ENCODE measurements at places on chromosomes 1 and 21.
A peak's percentile ranks its signal among the peaks of the same experiment; 100 is the strongest.

DNA sequence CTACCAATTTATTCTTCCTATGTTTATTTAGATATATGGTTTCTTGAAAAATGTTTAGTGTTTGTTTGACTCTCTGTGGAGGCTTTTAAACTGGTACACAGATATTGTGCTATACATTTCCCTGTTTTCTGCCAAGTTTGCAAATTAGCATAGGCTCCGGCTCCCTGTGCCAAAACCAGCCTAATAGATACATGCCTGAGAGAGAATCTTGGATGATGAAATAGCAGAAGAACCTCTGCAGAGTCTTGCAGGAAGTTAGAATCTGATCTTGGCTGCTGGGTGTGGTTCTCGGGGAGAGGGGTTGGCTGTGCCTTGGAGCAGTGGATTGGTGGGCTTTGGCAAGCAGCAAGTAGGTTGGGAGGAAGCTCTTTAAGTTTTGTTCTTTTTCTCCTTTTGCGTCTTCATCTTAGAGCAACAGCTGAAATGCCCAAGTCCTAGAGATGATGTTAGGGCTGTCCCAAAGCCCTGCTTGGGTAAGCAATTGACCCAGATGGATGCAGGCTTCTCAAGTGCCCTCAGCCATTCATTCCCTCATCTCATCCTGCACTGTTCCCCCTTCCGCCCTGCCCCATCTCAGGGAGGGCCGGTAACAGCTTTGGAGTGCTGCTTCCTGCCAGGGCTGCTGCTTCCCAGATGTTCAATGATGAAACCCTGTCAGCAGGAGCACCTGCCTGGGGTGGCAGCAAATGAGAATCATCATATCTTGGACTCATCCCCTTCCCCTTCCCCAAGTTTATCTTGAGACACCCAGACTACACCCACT lies 9.3 kb downstream of the PLA2G2A start:
- no peak for DNase-seq

GRCh38 chr1:47847763-47848162 lies 149.4 kb downstream of the TRABD2B start:
- no peak for DNase-seq

GRCh38 chr1:26922431-26922729 lies 837 bp downstream of the NUDC start:
- no peak for DNase-seq

DNA sequence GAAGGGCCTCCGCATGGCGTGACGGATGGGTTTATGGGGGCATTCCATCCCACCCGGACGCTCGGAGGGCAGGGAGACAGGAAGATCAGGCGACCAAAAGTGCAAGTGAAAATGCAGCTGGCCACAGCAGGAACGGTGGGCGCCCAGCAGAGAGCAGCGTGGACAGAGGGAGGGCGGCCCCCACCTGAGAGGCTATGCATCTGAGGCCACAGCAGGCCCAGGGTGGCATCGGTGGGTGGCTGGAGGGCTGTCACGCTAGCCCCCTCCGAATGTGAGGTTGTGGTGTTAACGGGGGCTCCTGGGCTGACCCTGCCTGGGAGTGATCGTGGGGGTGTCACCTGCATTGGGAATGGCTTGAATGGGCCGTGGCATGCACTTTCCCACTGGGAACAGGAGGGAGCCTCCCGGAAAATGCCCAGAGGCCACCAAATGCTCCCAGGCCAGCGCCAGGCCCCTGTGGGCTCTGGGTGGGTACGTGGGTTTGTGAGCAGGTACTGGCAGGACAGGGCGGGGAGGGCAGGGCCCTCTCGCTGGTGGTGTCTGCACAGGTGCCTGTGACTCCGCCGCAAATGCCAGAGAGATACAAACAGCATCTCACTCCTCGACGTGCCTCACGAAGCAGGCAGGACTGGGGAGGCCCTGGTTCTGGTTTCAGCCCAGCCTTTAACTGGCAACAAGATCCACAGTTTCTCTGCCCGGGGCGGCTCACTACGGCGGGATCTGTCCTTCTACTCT lies 172.8 kb downstream of the PRDM16 start:
- DNase-seq, result no peak

DNA sequence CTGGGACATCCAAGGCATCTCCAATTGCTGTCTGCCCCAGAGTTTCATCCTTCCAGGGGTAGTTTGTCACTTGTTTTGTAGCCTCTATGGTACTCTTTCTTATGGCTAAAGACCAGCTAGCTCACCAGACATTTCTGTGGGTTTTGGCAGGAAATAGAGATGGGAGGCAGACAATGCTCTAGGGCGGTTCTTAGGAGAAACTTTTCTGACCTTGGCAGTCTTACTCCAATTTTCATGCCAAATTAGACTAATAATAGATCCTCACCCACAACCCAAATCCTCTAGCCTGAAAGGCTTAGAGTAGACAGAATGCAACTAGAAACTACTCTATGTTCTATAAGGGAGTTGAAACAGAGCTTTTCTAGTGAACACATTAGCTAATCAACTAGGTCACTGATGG lies 69.8 kb downstream of the LRIG2 start:
- DNase-seq, result no peak

- DNase-seq, result no peak
These were observed 12.1 kb downstream of the TRAPPC3 start for GRCh38 chr1:36137226-36137625.

DNA sequence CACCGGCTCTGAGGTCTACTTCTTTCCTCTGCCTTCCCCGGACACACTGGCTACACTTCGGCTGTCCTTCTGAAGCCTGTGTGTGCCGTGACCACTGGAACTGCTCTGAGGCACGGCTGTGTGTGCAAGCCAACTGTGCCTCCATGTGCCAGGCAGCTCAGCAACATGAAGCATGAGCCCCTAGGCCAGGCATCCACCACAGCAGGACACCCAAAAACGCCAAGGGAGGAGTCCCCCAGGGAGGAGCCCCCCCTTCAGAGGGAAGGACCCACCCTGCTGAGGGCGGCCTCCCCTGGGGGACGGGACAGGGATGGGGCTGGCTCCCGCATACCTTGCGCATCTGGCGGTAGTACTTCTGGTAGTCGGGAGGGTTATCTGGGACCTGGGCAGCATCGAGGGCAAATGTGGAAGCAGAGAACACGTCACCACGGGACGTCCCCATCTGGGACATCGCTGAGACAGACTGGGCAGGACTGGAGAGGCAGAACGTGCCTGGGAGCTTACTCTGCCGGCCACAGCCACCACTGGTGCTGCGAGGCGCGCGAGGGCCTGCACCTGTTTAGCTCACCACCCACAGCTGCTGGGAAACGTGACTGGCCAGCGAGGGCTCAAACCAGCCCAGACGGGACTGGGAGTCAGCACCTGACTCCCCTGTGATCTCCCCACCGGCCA lies 20.5 kb downstream of the LSS start:
- no peak for DNase-seq

DNA sequence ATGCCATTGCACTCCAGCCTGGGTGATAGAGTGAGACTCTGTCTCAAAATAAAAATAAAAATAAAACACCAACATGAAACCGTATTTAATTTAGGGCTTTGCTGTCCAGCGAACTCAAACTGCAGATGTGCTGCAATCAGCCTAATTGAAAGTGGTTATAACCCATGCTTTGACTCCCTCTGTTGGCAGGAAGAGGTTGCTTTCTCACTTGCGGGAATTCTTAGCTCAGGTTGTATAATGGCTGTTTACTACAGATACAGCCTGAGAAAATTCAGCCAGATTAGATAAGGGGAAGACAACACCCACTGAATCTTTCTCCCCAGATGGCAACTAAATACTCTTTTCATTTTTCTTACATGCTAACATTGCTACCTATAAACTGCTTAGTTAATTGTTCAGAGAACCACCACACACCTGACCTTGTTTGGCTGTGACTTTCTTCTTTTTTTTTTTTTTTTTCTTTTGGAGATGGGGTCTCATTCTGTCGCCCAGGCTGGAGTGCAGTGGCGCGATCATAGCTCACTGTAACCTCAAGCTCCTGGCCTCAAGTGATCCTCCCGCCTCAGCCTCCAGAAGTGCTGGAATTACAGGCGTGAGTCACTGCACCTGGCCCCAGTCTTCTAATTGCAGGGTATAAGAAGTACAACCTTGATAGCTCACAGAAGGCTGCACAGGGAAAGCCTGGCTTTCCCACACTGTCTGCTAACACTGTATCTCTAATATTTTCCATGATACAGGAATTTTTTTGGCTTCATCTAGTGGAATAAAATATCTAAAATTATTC lies 34.6 kb downstream of the DNTTIP2 start:
- DNase-seq, result peak; percentile 64

DNA sequence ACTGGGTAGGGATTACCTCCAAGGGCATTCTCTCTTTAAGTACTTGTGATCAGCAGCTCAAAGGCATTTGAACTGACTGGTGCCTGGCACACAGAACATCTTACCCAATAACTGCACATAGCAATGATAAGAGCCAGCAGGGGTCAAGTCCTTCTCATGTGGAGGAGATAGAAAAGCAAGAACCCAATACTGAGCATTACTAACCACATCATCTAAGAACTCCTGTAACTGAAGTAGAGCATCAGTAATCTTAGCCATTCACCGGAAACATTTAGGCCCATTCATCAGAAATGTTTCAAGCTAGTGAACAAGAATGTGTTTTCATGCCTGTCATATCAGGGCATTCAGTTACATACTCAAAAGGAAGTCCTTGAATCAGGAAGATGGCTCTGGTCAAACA lies 33.6 kb upstream of the THEM4 start:
- DNase-seq, result no peak

- DNase-seq, result no peak
These were observed 39.0 kb upstream of the USH2A start for GRCh38 chr1:216462066-216462775.

GRCh38 chr1:63230722-63231121 lies 91.6 kb upstream of the FOXD3 start:
- DNase-seq, result no peak

DNA sequence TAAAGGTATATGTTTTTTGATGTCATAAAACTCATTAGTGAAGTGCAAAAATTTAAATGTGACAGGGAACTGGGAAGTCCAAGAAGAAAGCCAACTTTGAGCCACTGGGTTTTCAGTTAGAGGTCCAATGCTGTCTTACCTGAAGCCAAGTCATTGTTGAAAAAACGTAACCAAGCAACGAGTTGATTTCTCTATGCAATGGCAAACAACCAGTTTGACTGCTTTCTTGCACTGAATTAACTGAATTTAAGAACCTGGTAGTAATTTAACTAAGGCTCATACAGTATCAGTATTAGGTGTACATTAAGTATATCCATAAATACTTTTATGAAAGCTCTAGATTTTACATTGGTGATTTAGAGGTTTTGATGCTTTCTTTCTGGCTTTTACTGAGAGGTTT lies 20.2 kb upstream of the S1PR1 start:
- peak; percentile 36 for DNase-seq

GRCh38 chr1:110083866-110084226 lies 13.4 kb upstream of the ALX3 start:
- no peak for DNase-seq

- no peak for DNase-seq
These were observed 14.5 kb downstream of the PATJ start for GRCh38 chr1:61756773-61757172.

GRCh38 chr1:13540866-13541265 lies 27.1 kb upstream of the LRRC38 start:
- no peak for DNase-seq

DNA sequence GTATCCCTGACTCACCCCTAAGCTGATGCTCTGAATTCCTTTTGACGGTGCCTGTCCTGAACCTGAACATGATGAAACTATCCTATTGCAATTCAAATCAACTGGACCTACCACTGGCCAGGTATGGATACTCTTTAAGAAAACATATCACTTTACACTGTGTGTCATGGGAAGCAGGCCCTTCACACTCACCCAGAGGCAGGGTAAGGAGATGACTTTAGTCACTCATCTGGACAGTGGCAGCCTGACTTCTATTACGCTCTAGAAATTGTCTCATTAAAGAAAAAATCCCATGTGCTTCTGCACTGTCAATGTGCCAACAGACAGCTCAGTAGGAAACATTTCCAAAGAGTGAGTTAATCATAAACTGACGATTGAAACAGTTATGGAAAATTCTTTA lies 94.3 kb downstream of the VAV3 start:
- DNase-seq, result no peak

GRCh38 chr1:153698020-153698922 lies 19.8 kb downstream of the NPR1 start:
- DNase-seq, result no peak

- DNase-seq, result no peak
These were observed 9.0 kb downstream of the MGST3 start for GRCh38 chr1:165639821-165640623.

GRCh38 chr1:23369335-23370013 lies at the start of gene ZNF436:
Gene ZNF436 (minus strand): TSS chr1:23369836. CDS start chr1:23368005, 1,831 bp downstream.
- peak; percentile 25 for DNase-seq

DNA sequence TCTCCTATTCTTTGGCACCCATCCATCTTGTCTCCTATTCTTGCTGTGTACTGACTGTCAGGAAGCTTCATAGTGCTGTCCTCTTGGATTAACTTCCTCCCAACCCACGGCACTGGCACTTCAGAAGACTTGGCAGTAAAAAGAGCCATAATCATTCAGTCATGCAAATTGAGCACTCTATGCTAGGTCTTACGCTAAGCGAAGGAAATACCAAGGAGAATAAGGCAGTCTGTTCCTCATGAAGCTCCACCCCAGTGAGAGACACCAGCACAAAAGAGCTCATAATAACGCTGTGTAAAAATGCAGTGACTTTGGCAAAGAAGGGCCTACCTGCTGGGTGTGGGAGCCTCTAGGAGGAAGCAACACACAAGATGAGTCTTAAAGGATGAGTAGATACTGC lies 67.1 kb downstream of the GFI1 start:
- no peak for DNase-seq

DNA sequence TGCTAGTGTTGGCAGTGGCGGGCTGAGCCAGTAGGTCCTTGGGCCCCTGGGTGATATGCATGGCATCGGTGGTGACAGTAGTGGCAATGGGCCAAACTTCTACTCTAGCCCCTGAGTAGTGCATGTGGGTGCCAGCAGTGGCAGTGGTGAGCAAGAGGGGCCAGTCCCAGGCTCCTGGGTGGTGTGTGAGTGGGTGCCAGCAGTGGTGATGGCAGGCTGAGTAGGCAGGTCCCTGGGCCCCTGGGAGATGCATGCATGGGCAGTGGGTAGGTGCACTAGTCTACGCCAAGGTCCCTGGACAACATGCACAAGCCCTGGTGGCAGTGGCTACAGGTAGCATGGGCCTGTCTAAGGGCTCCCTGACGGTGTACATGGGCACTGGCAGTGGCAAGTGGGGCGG lies 24.6 kb upstream of the TTC22 start:
- no peak for DNase-seq

Measured in NCI-H526 treated with DMSO at 0.1 percent for 48 hours (cell line).